A549 treated with AZD2906 at 1 μM for 4 hours (cell line): ENCODE measurements at places on chromosomes 5 and 9. TPM values are rescaled to one million over a fixed set of nuclear protein-coding genes. Genes with fewer than 3 reads are reported as not detected.

NXNL2 gene
- 0.70 to 1.00 TPM (median 0.78 TPM) in 5 replicates for total RNA-seq

PCDHB10 gene
- 0.02 to 0.06 TPM (median 0.03 TPM) in 3 of 5 replicates, not detected in the others for total RNA-seq

RNF208 gene
- 0.91 to 2.8 TPM (median 2.1 TPM) in 5 replicates for total RNA-seq

CAMK4 gene
- 0.01 to 0.16 TPM (median 0.07 TPM) in 5 replicates for total RNA-seq

WDR31 gene
- total RNA-seq: 0.96 to 1.4 TPM (median 1.1 TPM) in 5 replicates

AOPEP gene
- total RNA-seq: 126 to 170 TPM (median 160 TPM) in 5 replicates

DND1 gene
- total RNA-seq: 0.42 to 0.92 TPM (median 0.60 TPM) in 5 replicates

LCP2 gene
- not detected in 5 replicates for total RNA-seq

FAM120AOS gene
- 45.5 to 49.0 TPM (median 47.3 TPM) in 5 replicates for total RNA-seq

VCAN gene
- 7.7 to 13.0 TPM (median 10.0 TPM) in 5 replicates for total RNA-seq

TTC23L gene
- total RNA-seq: 0.11 to 0.45 TPM (median 0.17 TPM) in 4 of 5 replicates, not detected in the other

MEGF10 gene
- total RNA-seq: not detected in 5 replicates
